SK-MEL-5 (cell line): ENCODE measurements at places on chromosomes 5 and 9. TPM values are rescaled to one million over a fixed set of nuclear protein-coding genes. Genes with fewer than 3 reads are reported as not detected.

PIP5KL1 gene
- 0.32 TPM in 1 of 2 replicates, not detected in the other for total RNA-seq

CNOT8 gene
- total RNA-seq = 33.3 and 34.3 TPM in 2 replicates

PCDHB4 gene
- total RNA-seq = 0.40 and 0.43 TPM in 2 replicates

ARHGEF37 gene
- 1.8 and 2.6 TPM in 2 replicates for total RNA-seq

WDR38 gene
- not detected in 2 replicates for total RNA-seq

ABHD17B gene
- total RNA-seq = 53.5 and 54.1 TPM in 2 replicates

TMEFF1 gene
- 0.45 and 4.3 TPM in 2 replicates for total RNA-seq

LRRC19 gene
- not detected in 2 replicates for total RNA-seq

CAMK2A gene
- not detected in 2 replicates for total RNA-seq

PLPP7 gene
- total RNA-seq = 1.1 and 2.0 TPM in 2 replicates

RAB14 gene
- total RNA-seq = 29.8 and 33.7 TPM in 2 replicates

RNF183 gene
- not detected in 2 replicates for total RNA-seq

TEK gene
- total RNA-seq = not detected in 2 replicates

CRAT gene
- total RNA-seq = 9.4 and 12.7 TPM in 2 replicates

GABRA6 gene
- total RNA-seq = not detected in 2 replicates

GABRA1 gene
- total RNA-seq = not detected in 2 replicates

OR1L6 gene
- not detected in 2 replicates for total RNA-seq

PCDHGA11 gene
- 0.21 and 0.58 TPM in 2 replicates for total RNA-seq

DDX4 gene
- not detected in 2 replicates for total RNA-seq

AJM1 gene
- 1.2 and 1.4 TPM in 2 replicates for total RNA-seq

SGCD gene
- 27.2 and 32.3 TPM in 2 replicates for total RNA-seq

ANKRD55 gene
- 0.08 TPM in 1 of 2 replicates, not detected in the other for total RNA-seq

KCNMB1 gene
- not detected in 2 replicates for total RNA-seq

PCDHB5 gene
- total RNA-seq = 2.0 and 3.1 TPM in 2 replicates

IFT74 gene
- total RNA-seq = not detected in 2 replicates

PLAC8L1 gene
- not detected in 2 replicates for total RNA-seq

FAM170A gene
- not detected in 2 replicates for total RNA-seq

C1QTNF3 gene
- total RNA-seq = 0.59 and 0.77 TPM in 2 replicates

ATP10B gene
- 4.3 and 7.0 TPM in 2 replicates for total RNA-seq

GCNT4 gene
- 0.75 and 1.1 TPM in 2 replicates for total RNA-seq
